ENCODE measurements at places on chromosomes 16 and 17. TPM values are rescaled to one million over a fixed set of nuclear protein-coding genes. Genes with fewer than 3 reads are reported as not detected.

Gene VASN
- total RNA-seq = 100 TPM

Gene SLC38A8
- not detected for total RNA-seq

Gene SLC13A2
- total RNA-seq = not detected

Gene KRTAP16-1
- total RNA-seq = not detected

Gene TEX14
- total RNA-seq = 0.19 TPM

Gene KRT24
- not detected for total RNA-seq

Gene FCSK
- total RNA-seq = 13.8 TPM

Gene GAS7
- total RNA-seq = 0.10 TPM

Gene TBX6
- not detected for total RNA-seq

Gene B3GNT9
- 63.0 TPM for total RNA-seq

Gene SMTNL2
- total RNA-seq = 1.8 TPM

Gene GAS2L2
- total RNA-seq = not detected

Gene ELMO3
- 0.48 TPM for total RNA-seq

Gene CA4
- not detected for total RNA-seq

DNA sequence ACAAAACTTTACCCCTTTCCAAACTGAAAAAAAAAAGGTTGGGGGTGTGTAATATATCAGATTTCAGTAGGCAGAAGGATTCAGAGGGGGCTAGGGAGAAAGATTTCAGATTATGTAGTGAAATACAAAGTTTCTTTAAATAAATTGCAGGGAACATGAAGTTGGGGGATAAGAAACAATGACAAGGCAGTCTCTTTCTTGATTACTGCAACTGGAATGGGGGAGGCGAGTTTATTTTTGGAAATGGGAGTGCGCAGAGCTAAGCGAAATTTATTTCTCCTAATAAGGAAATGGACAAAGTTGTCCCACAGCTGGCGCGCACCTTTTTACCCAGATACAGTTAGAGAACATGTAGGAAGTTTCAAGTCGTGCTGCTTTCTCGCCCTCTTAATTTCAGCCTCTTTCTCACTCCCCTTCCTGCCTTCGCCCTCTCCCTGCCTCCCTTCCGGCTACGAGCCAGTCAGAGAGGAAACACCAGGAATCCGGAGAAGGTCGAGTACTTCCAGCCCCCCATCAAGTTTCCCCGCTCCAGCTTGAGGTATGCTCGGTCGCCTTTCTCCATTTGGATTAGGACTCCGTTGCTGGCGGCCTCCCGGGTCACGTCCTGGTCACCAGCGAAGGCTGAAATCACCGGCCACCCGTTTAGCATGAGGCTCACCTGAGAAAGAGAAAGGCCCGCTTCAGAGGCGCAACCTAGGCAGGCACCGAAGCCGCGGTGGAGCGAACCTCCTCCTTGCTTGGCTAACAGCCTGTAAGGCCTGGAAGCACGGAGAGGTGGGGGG, 2.5 kb downstream of the CBLN1 start:
- no peak for DNase-seq

- DNase-seq = no peak
Measured at GRCh38 chr17:53707566-53707965, 115.2 kb upstream of the KIF2B start.

DNA sequence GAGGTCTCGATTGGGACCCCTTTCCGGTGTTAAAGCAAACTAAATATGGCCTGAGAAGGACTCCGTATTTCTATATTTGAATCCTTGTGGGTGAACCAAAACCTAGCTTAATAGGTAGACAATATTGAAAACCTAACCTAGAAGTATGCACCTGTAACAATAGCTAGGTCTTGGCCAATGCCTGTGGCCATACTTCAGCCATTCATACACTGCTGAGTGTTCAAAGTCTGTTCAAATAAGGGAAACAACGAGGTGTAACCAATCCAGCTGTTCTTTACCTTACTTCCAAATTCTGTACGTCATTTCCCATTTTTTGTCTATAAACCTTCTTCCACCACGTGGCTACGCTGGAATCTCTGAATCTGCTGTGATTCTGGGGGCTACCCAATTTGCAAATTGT, 34.1 kb upstream of the HELZ start:
- DNase-seq = no peak

- no peak for DNase-seq
Measured at GRCh38 chr17:80339731-80340456, 75.1 kb upstream of the ENDOV start.

DNA sequence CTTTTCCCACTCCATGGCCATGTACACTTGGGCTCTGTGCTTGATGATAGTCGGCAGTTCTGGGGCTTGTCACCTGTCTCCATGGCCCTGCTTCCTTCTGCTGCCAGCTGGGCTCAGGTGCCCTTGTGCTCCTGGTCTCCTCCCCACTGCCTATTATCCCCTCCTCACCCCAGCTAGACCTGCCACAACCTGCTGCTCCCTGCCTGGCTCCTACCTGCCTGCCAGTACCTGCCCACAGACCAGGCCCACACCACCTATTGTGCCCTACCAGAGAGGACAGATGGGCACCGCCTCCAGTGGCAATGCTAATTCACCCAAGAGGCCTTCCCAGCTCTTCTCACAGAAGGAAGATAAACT, 538 bp upstream of the RAPGEFL1 start:
- no peak for DNase-seq

DNA sequence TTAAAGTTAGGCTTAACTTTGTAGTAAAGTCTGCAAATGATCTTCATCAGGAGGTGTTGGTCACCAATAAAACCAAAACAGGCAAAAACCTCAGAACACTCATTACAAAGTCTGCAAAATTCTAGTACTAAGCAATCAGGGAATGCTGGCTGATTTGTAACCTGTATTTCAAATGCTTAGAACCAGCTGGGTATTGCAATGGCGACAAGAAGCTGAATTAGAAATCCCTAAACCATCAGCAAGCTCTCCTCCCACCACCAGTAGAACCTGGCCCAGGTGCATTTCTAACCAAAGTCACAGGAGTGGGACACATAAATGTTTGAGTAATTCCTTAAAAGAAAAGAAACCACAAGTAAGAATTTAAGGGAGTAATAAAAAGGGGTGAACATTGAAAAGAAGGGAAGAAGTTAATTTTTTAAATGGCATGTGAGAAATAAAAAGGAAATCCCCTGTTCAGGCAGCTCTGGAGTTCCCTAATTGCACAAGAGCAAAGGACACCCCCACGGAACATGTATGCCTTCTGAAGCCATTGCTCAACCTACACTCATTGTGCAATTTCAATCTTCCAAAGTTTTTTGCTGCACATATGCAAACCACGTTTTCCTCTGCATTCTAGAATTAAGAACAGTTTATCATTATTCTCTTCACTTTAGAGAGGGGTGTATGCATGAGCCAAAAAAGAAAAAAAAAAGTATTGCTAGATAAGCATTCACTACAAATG, 102.9 kb downstream of the HIC1 start:
- DNase-seq = no peak

- DNase-seq = no peak
Measured at GRCh38 chr17:61462719-61463315, 10.6 kb downstream of the TBX4 start.

GRCh38 chr17:7909089-7909488, 7.0 kb downstream of the RNF227 start:
- DNase-seq = no peak

GRCh38 chr17:60641126-60641525, 36.5 kb upstream of the BCAS3 start:
- no peak for DNase-seq

DNA sequence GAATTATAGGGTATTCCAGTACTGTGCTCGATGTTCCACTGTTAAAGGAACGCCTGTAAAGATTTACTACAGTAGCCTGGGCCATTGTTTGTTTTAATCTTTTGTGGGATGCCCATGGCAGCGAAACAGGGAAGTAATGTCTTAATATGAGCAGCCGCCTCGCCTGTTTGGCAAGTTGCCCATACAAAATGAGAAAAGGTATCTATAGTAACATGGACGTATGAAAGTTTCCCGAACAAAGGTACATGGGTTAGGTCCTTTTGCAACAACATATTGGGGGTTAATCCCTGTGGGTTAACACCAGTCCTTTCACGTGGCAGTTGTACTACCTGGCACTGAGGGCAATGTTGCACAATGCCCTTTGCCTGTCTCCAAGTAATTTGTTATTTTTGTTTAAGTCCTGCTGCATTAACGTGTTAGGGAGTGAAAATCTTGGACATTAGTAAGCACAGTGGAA, 21.1 kb upstream of the TMC5 start:
- DNase-seq = no peak

- DNase-seq = no peak
Measured at GRCh38 chr17:50484386-50485155, 5.9 kb downstream of the RSAD1 start.

GRCh38 chr16:66746682-66747081, 4.7 kb downstream of the DYNC1LI2 start:
- no peak for DNase-seq

- DNase-seq = no peak
Measured at GRCh38 chr16:85579191-85579590, 33.9 kb upstream of the GSE1 start.

- peak; percentile 83 for DNase-seq
Measured at GRCh38 chr16:27315333-27316037, 1.7 kb downstream of the IL4R start.

DNA sequence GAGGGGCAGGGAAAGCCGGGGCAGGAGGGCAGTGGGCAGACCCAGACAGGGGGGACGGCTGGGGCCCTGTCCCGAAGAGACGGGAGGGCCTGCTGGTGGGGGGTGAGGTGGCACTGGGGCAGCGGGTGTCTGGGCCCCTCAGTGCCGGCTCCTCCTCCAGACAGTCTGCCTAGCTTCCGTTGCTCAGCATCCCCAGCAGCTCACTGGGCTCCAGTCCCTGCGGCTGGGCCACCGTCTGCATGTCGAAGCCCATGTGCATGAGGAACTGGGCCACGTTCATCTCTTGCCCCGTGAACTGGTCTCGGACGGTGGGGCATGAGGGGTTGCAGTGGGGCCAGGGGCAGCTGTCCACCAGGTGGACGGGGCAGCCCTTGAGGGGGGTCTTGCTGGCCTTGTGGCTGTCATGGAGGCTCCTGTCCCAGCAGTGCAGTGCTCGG, 5.8 kb upstream of the MYADML2 start:
- DNase-seq = no peak

DNA sequence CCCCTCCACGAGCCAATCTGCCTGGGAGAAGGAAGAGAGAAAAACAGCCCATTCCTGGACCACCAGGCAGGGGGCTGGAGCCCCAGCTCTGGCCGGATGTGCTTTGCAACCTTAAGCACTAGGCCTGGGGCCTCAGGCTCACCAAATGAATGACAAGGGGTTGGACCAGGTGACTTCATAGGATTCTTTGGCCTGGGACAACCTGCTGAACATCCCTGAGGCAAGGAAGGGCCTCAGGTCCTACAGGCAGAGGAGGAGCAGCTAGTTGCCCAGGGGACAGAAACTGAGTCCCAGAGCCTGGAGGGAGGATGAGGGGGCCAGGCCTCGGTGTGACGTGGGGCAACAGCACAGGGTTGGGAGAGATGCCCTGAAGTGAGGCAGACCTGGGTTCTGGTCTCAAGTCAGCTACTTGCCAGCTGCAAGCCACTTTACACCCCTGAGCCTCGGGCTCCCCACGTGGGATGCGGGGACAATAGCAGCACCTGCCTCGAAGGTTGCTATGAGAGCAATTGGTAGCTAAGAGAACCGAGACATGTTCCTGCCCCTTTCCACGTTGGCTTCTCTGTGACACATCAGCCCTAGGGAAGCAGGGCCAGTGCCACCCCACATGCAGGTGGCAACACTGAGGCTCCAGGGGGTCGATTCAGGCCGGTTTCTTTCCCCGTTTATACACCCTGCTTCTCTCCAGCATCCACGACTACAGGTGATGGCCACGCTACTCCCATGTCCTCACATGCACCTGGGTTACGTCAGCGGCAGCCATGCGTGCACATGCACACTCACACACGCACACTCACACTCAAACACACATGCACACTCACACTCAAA, 42.6 kb downstream of the CFAP20 start:
- DNase-seq = no peak

DNA sequence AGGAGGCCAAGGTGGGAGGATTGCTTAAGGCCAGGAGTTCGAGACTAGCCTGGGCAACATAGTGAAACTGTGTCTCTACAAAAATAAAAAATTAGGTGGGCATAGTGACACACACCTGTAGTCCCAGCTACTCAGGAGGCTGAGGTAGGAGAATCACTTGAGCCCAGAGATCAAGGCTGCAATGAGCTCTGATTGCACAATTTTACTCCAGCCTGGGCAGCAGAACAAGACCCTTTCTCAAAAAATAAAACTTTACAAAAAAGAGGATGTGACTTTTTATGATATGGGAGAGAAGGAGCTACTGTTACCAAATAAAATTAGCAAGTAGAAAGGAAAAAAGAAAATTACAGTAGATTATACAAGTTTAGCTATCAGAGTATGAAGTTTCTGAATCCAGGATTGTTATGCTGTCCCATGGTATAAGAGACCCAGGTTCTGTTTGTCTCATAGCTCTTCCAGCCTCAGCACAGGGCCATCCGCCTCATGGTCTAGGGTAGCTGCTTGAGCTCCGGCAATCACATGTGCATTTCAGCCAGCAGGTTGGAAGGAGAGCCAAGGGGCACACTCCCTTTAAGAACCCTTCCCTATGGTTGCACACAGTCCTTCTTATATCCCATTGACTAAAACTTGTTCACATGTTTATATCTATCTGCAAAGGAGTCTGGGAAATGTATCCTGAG, 13.5 kb downstream of the EEF2K start:
- no peak for DNase-seq

DNA sequence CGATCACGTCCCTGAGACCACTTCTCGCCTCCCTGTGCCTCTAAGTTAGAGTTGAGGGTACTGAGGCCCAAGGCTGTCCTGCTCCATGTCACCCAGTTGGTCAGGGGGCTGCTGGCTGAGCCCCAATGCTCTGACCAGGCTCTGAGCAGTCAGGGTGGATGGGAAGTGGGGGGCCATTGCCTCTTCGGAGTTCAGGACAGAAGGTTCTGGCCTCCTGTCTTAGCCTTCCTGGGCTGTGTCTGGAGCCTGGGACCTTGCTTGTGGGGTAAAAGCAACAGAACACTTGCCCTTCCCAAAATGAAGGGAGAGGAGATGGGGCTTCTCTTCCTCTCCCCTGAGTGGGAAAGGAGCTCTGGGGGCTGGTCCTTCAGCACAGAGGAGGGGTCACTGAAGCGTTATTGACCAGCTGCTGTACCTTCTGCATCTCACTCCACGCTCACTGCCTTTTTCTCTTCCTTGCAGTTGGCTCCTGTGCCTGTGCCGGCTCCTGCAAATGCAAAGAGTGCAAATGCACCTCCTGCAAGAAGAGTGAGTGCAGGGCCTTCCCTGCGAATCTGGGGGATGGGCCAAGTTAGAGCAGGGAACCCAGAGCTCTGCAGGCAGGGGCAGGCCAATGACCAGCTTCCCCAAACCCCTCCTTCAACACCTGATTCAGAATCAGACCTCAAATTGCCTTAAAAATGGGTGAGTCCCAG, 580 bp downstream of the MT1X start:
- no peak for DNase-seq

DNA sequence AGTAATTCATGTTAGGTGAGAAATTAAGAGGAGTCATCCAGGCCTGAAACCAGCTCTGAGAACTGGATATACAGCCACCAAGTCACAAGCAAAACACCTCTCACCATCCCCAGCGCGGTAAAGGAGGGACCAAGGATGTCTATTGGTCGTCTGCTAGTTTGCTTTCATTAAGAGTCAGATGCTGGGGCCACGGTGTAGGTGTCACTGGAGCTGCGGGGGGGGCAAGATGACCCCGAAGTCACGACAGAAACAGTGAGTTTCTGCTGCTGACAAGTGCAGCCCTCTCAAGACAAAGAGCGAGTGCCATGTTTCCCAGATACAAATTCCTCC, 790 bp downstream of the NCBP3 start:
- peak; percentile 32 for DNase-seq

- DNase-seq = no peak
Measured at GRCh38 chr16:30797670-30798309, 10.8 kb upstream of the ZNF629 start.

- DNase-seq = no peak
Measured at GRCh38 chr16:86224126-86224525, 286.2 kb upstream of the FOXF1 start.

GRCh38 chr16:89135166-89135565, 36.4 kb upstream of the CDH15 start:
- DNase-seq = no peak
